ENCODE measurements at places on chromosomes 1 and 21. TPM values are rescaled to one million over a fixed set of nuclear protein-coding genes. Genes with fewer than 3 reads are reported as not detected.

Gene DCST2
- not detected for total RNA-seq

- no peak for DNase-seq
Measured at GRCh38 chr1:189851806-189852367, 625.8 kb downstream of the BRINP3 start.

Gene GJA5
- 7.0 TPM for total RNA-seq

DNA sequence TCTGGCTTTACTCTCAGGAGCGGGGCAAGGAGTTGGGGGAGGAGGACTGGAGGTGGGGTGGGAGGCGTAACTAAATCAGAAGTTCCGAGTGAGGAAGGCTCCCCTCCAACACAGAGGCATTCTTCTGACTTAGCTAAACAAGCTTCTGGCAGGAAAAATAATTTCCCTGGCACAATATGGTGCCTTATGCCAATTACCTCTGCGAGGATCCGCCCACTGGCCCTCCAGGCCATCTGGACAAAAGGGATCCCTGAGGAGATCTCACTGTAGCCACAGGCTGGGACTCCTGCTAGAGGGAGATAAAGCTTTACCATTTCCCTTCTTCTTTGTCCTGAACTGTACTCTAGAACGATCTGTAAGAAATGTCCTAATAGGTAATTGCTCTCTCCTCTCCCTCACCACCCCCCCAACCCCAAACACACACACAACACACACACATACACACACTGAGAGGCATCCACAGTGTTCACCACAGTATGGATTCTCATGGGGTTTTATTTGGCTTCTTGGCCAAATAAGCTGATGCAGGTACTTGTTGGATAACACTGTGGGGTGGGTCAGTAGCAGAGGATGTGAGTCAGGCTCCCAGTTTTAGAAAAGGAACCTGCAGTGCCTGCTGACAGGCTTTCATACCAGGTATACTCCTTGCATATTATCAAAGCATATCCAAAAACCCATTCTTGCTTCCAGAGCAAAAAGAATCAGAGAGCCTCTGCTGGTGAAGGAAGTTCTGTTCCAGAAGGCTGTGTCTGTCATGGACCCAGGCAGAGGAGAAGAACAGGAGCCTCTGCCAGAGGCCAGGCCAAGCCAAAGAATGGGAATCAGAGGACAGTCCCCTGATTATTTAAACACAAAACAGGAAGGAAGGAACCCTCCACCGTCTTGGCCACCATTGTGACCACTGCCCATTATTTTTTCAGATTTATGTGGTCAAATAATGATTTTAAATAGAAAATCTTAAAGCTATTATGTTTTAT lies 169.1 kb downstream of the C1orf21 start:
- DNase-seq = no peak

DNA sequence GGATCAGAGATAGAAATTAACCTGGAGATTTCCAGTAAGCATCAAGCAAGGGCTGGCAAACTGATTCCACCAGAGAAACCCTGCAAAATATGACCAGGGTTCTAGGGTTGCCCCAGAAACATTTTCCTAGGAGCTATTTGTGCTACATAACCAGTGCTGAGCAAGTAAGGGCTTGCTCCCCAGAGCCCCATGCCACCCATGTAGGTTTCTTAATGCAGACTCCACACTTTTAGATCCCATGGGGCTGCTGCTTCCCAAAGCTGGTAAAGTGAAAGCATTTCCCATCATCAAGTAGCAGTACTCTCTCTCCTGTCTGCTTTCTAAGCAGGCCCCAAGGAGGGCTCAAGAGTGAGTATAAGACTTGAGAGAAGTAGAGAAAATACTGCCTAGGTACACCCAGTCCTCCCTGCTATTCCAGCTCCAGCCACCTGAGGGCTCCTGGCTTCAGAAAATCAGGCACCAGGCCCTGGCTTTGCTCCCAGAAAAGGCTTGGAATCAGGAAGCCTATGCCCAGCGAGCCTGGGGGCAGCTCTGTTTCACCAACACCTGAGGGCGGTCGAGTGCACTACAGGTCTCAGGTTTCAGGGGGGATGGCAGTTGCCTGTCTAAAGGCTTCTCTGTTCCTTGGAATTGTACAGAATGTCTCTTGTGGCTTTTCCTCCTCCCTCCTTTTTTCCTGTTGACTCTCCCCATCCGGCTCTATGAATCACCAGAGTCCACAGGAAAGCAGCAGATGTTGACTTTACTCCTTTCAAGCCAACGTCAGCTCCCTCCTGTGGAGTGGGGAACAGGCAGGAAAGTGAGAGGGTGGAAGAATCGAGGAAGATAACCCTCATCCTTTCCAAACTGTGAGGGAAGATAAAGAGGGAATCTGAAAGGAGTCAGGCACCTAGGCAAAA lies 6.2 kb upstream of the ANKRD35 start:
- peak; percentile 97 for DNase-seq

Gene OR2T35
- total RNA-seq = not detected

GRCh38 chr1:5297180-5297885 lies 642.9 kb downstream of the AJAP1 start:
- peak; percentile 58 for DNase-seq

DNA sequence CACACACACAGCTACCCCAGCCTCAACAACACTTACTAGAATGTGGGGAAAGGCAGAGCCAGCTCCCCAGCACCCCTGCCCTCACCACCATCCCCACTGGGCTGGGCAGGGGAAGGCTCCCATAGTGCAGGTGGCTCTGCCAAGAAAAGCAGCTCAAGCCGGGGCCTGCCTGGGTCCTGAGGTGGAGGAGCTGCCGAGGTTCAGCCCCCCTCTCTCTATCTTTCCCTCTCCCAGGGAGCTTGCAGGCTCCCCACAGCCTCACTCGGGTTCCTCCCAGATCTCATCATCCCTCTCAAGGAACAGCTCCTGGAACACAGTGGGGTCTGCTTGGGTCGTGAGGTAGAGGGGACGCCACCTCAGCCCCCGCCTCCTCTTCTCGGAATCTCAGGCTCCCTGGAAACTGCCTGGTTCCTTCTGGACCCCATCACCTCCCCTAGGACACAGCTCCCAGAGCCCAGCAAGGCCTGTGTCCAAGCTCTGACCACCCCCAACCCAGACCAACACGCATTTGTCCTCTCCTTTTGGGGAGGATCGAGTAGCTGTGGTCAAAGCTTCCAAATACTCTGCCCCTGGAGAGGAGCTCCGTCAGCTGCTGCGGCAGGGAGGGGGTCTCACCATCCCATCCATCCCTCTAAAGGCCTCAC lies 704 bp downstream of the S100A16 start:
- DNase-seq = no peak

DNA sequence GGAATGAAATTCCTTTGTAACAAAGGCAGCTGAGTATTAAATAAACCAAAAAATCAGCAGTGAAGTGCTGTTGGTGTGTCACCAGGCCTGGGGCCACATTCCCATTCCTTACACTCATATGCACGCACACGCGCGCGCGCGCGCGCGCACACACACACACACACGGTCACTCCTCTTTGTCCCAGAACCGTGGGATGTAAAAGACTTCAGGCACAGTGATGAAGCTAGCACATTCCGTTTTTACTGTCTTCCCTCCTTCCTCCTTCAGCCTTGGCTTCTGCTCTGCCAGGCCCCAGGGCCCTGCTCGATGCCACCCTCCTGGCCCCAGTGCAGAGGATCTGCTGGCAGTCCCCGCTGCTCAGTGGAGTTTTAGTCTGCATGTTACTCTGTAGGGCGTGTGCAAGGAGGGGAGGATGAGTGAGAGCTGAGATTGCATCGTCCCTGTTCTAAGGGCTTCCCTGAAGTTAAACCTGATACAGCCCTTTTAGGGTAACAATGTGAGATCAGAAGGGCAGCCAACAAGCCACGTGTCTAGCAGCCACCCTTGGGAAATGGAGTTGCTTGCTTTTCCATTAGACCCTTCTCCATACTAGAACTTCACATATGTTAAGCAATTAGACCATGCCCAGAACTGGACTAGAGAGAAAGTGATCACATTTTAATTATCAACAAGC lies 71.7 kb upstream of the WDR26 start:
- peak; percentile 58 for DNase-seq

Gene TMIGD3
- total RNA-seq = 1.1 TPM

GRCh38 chr1:89286549-89287180 lies 14.0 kb upstream of the GBP5 start:
- DNase-seq = no peak

Gene ALG14
- total RNA-seq = 2.4 TPM

Gene OR10Z1
- total RNA-seq = not detected

GRCh38 chr1:40030528-40031135 lies 9.9 kb upstream of the CAP1 start:
- DNase-seq = no peak

DNA sequence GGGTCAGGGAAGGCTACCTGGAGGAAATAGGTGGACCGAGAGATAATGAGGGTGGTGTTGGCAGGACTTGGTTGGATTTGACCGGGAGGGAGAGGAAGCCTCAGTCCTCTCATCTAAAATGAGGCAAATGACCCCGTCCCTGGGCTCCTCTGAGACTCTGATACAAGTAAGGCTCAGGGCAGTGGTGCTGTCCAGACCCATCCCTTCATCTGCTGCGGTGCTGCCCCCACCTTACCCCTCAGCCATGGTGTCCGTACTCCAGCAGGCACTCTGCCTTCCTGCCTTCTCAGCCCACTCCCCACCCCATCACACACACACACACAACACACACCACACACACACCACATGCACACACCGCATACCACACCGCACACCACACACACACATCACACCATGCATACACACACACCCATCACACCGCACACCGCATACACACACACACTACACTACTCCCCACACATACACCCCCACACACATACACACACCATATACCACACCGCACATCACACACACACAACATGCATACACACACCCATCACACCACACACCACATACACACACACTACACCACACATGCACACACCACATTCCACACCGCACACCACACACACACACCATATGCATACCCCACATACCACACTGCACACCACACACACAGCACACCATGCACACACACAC lies 29.4 kb upstream of the SLC26A9 start:
- DNase-seq = no peak

- no peak for DNase-seq
Measured at GRCh38 chr1:75673885-75674284, 50.6 kb upstream of the ACADM start.

GRCh38 chr1:81681601-81682266 lies 119.0 kb upstream of the ADGRL2 start:
- DNase-seq = no peak

- DNase-seq = no peak
Measured at GRCh38 chr1:233355841-233356704, 28.5 kb downstream of the MAP3K21 start.

GRCh38 chr1:16162163-16162822 lies 6.4 kb upstream of the EPHA2 start:
- DNase-seq = no peak

DNA sequence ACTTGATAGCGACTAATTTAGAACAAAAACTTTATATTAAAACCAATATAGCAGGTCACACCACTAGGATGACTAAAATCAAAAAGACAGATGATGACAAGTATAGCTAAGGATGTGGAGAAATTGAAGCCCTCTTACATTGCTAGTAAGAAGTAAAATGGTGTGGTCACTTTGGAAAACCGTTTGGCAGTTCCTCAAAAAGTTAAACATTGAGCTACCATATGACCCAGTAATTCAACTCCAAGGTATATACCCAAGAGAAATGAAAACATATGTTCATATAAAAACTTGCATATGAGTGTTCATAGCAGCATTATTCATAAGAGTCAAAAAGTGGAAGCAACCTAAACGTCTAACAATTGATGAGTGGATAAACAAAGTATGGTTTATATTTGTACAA lies 13.0 kb upstream of the SERINC2 start:
- DNase-seq = no peak

DNA sequence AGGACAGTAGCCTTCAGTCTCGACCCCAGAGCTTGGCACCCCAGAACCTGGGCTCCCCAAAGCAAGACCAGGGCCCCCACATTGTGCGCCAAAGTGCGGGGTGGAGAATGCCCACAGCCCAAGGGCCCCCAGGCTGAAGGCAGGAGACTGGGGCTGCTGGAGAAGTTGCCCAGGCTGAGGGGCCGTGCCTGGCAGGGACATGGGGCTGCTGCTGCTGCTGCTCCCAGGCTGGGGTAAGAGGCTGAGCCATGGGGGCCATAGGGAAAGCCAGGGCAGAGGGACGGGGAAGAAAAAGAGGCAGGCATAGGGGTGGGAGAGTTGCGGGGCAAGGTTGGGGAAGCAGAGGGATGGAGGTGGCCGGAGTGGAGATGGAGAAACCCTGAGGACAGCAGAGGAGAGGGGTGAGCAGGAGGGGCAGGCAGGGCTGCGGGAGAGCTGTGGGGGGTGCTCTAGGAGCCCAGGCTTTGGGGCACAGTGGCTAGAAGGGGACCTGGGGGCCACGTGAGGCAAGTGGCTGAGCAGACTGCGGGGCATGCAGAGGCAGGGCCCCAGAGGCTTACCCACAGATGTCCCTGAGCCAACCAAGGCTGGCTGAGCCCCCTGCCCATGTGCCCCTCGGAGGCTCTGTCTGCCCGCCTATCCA lies 18.9 kb downstream of the SLC27A3 start:
- peak; percentile 36 for DNase-seq

DNA sequence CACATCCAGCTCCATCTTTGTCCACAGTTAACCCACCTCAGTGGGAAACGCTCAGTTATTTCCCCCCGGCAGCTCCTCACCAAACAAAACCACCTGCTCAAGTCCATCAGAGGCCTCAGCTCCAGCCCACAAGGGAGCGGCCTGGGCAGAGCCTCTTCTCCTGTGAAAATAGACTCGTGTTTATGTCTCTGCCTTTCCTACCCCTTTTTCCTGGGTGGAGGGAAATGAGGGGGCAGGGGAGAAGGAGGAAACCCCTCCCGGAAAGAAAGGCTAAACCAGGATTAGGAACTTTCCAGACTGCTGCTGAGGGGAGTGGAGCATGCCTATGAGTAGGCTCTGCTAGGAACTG lies 81.6 kb downstream of the PAX7 start:
- no peak for DNase-seq

Gene BTBD8
- total RNA-seq = 0.46 TPM

DNA sequence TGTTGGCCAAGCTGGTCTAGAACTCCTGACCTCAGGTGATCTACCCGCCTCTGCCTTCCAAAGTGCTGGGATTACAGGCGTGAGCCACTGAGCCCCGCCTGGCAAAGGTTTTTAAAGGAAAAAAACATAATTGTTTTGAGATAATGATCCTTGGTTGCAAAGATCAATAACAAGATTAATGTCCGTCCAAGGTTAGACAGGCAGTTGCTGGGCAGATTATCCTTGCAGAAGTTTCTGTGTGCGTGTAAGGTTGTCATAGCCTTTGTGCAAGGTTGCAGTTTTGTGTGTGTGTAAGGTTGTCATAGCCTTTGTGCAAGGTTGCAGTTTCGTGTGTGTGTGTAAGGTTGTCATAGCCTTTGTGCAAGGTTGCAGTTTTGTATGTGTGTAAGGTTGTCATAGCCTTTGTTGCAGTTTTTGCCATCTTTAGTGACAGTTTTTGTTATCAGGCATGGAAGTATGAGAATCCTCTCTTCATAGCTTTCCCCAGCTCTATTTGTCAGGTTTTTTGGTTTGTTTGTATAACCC lies 3.6 kb downstream of the YBEY start:
- no peak for DNase-seq

DNA sequence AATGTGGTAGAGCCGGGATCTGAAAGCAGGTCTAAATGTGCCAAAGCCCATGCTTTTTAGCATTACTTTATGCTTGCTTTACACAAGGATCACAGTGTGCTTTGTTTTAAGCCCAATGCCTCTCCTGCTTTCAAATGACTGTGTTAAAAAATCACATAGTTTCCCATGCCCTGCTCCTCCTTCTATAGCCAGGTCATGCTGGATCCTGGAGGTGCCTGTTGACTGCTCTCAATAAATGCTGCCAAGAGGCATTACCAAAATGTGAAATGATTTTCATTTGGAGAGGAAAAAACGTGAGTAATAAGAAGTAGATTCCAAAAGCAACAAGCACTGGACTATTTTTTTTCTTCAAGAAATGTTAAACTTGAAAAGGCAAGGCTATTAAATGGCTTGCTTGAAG lies 420.7 kb upstream of the USP24 start:
- no peak for DNase-seq

- DNase-seq = no peak
Measured at GRCh38 chr1:173423291-173423690, 53.8 kb upstream of the PRDX6 start.
